ENCODE measurements at places on chromosomes 11 and 22.

DNA sequence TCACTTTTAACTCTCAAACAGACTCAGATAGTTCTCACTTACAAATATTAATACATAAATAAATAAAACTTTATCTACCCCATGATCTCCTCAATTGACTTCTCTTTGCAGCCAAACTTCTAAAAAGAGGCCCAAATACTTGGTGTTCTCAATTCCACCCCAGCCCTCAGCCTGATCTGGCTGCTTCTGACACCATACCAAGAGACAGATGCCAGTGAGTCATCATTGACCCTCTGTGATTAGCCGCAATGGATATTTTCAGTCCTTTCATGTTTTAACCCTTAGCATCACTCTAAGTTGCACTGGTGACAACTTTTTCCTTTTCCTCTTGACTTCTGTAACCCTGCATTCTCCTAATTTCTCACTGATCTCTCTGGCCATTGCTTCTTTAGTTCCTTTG lies 184.1 kb upstream of the ARHGAP20 start:
- no peak for DNase-seq

DNA sequence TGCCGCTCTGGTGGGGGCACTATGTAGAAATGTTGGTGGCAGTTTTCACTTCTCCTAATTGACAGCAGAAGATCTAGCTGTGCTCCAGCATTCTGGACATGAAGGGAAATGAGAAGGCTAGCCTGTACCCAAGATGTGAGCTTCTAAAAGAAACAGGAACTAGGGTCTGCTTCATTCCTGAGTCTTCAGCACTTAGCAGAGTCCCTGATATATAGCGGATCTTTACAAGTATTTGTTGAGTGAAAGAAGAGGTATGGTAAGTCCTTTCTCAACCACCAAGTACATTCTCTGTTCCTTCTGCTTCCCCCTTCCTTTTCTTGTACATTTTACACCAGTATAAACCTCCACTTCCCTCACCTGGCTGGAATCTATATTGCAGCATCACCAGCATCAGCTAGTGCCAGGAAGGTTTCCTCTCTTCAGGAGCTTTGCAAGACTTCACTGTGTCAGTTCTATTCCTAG lies 408.3 kb upstream of the CADM1 start:
- DNase-seq: no peak

DNA sequence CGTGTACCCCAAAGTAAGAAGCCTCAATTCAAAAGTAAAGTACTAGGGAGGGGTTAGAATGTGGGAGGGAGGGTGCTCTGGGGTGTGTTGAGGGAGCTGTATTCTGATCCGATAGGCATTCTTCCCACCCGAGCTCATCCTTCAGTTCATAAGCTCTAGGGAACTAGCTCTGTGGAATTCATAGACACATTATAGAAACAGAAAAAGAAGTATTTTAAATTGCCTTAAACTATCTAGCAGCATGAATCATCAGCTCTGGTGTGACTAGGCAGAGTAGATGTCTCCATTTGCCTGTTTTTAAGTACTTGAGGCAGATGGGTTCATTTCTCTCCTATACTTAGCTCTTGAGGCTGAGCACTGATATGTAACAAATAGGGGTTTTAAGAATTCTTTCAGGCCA lies 7.3 kb upstream of the SGSM3 start:
- no peak for DNase-seq

GRCh38 chr11:12811861-12812260 lies 137.6 kb downstream of the TEAD1 start:
- DNase-seq: no peak

- no peak for DNase-seq
Observed at GRCh38 chr11:86978247-86978646, 23.1 kb upstream of the FZD4 start.

GRCh38 chr11:15805726-15806125 lies 550.6 kb downstream of the SOX6 start:
- no peak for DNase-seq

DNA sequence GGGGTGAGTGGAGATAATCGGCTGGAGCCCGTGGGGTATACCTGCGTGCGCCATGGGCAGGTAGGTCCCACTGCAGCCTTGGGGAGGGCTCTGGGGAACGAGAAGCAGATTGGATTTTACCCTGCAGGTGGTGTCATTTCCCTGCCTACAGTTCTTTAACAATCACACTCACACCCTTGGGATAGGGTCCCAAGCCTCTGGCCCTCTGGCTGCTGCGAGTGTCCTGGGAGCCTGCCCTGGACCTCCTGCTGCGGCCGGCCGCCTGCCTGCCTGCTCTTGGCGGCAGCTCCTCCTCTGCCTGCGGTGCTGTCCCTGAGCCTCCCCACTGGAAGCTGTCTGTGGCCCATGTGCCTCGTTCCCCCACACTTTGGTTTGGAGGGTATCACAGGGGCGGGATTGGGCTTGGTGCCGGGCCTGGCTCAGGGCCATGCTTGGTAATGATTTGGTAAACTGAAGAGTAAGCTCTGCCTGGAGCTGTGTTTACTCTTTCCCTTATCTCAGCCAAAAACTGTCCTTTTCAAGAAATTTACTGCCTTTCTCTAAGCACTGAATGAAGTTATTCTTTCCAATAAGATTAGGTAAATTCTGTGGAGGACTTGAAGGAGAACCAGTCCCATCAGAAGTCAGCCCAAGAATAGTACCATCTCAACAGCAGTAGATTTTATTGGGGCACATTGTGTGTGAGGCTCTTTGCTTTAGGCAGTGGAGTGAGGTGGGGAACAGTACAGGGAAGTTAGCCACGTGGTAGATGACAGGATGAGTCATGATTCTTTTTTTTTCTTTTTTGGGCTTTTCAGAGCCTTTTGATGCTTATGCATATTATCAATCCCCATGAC lies 53.7 kb downstream of the TBC1D22A start:
- no peak for DNase-seq

GRCh38 chr11:91859666-91860065 lies 365.0 kb upstream of the FAT3 start:
- no peak for DNase-seq

DNA sequence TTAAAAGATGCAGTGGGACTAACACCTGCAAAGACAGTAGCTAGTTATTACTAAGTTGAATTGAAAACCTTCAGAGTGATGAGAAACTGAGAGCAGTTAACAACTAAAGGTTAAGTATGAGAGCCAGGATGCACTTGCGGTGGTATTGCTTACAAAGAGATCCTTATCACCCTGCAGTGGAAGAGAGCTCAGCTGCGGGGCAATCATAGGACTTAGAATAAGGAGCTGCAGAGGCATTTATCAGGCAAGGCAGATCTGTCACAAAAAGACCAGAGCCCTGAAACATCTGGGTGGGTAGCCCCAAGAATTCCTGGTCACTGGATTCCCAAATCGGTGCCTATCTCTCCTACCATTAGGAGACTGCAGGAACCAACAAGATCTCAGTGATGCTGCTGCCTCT lies 34.3 kb upstream of the CFAP300 start:
- DNase-seq: no peak

- DNase-seq: no peak
Observed at GRCh38 chr11:11993839-11994238, 14.6 kb downstream of the DKK3 start.

GRCh38 chr22:43945632-43946383 lies 9.4 kb upstream of the SAMM50 start:
- peak; percentile 84 for DNase-seq

DNA sequence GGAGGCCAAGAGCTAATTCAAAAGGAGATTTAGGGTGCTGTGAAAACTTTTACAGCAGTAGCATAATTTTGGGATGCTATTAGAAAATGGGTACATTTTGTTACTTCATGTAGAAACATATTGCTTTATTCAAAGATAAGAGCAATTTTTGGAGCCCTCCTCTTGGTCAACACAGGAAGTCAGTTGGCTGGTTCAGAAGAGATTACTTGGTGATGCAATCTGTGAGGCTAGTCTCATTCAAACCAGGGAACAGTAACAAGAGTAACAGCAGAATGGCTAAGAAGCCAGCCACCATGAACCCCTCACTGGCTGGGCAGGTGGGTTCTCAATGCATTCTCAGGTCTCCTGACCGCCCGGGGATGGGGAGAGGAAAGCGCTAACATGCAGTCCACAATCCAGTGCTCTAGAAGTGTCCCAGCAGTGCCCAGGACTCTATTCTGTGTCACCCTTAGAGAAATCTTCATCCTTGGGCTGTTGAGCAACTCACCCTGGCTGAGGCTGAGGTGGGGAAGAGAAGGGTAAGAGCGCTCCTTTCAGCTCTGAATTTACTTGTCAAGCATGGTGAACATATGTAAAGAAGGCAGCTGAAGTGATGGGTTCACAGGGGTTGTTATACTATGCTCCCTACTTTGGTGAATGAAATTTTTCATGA lies 262.2 kb upstream of the UBASH3B start:
- no peak for DNase-seq

DNA sequence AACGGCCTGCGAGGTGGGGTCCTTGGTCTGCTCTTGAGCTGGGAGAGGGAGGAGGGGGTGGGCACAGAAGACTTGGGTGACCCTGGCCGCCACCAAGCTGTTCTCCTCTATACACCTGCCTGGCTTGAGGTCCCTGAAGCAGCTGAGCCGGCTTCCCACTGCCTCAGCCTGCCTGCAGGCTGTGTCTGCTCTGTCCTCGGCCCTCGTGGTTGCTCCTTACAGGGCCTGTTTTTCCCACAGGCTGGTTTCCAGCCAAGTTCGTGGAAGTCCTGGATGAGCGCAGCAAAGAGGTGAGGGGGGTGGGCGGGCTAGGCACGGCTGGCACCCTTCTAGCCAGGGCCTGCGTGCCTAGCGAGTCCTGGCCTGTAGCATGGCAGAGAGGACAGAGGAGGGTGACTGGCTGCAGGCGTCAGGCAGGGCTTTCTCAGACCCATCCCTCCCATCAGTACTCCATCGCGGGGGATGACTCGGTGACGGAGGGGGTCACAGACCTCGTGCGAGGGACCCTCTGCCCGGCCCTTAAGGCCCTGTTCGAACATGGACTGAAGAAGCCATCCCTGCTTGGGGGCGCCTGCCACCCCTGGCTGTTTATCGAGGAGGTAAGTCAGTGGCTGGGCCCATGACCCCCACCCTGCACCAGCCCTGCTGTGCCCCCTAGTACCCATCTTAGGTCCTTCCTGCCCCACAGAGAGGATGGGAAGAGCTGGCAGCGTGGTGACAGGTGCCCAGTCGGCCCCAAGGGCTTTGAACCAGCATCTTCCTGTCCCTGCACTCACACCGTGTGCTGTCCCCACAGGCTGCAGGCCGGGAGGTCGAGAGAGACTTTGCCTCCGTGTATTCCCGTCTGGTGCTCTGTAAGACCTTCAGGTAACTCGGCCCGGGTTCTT lies 37.7 kb downstream of the SGSM3 start:
- DNase-seq: no peak

DNA sequence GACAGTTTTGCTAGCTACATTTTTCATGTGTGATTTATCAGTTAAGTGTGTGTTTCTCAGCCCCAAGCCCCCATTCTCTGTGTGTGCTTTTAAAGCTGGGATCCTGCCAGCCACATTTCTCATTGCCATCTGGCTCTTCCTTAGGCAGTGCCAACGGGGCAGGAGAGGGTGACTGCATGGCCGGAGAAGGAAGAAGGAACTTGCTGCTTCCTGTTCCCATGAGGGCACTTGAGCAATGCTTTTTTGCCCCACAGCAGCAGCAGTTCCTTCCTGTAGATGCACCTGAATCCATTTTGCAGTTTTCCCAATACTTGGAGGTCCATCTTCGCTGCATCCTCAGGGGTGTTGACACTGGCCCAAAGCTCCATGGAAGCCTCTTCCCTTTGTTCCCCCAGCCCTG lies 37.5 kb downstream of the TNRC6B start:
- DNase-seq: no peak

GRCh38 chr22:31742115-31742514 lies 7.8 kb downstream of the PRR14L start:
- no peak for DNase-seq

DNA sequence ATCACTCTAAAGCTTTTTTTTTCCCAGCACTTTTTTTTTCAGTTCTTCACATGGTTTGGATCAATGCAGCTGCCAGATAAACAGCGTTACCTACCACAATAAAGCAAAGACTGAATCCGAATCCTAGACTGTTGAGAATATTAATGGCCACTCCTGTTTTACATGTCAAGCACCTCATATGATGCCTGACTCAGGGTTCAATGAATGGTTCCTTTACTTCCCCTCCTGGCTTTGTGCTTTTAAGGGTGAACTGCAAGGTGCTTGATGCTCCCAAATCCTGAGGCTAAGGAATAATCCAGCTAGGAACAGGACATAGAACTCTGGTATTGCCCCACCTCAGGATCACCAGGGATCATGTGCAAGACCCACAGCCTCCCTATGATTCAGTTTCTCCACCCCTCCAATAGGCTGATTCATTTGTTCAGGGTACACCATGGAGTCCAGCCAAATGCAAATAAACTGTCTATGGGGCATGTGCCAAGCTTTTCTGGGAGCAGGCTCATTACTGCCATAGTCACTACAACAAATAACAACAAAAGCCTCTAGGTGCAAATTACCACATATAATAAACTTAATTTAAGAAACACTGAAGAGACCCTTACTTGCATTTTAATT lies 104.3 kb downstream of the GAB2 start:
- no peak for DNase-seq

DNA sequence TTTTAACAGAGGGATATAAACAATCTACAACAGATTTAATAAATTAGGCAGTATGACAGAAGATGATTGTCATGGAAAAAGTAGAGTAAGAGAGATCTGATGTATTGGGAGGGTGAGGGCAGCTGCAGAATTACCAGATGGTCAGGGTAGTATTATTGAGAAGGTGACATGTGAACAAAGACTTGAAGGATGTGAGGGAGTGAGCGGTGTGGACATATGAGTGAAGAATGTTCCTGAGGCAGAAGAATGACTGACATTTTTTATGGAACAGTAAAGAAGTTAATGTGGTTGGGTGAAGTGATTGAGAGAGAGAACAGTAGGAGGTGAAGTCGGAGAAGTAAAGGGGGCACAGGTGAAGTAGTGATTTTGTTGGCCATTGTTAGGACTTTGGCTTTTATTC lies 42.4 kb upstream of the HIPK3 start:
- DNase-seq: no peak

GRCh38 chr11:95715777-95716241 lies 73.8 kb downstream of the FAM76B start:
- no peak for DNase-seq

- DNase-seq: no peak
Observed at GRCh38 chr11:71247551-71248250, 4.7 kb downstream of the SHANK2 start.

GRCh38 chr11:1807264-1807995 lies 27.4 kb upstream of the SYT8 start:
- DNase-seq: no peak

- DNase-seq: peak; percentile 22
Observed at GRCh38 chr11:46475926-46476545, 84.5 kb upstream of the CHRM4 start.

- DNase-seq: no peak
Observed at GRCh38 chr11:76773921-76774361, 9.2 kb upstream of the TSKU start.

- DNase-seq: no peak
Observed at GRCh38 chr11:58805065-58805464, 39.4 kb downstream of the GLYATL2 start.

- DNase-seq: no peak
Observed at GRCh38 chr22:49209452-49210195, 618.0 kb downstream of the BRD1 start.
